Fibroblast of lung (primary cell): ENCODE measurements at places on chromosomes 2 and 18. TPM values are rescaled to one million over a fixed set of nuclear protein-coding genes. Genes with fewer than 3 reads are reported as not detected.

Gene RAB27B
- total RNA-seq: 0.77 and 0.99 TPM in 2 replicates

Gene AP1S3
- 3.3 TPM in 2 replicates for total RNA-seq

Gene FOSL2
- total RNA-seq: 68.6 and 83.6 TPM in 2 replicates

Gene KANSL1L
- 21.8 and 26.1 TPM in 2 replicates for total RNA-seq

Gene TXNDC2
- total RNA-seq: not detected in 2 replicates

Gene LINC00305
- total RNA-seq: not detected in 2 replicates

Gene CASP10
- total RNA-seq: 4.9 and 8.1 TPM in 2 replicates

Gene IRS1
- total RNA-seq: 18.7 and 29.1 TPM in 2 replicates

Gene KCNJ3
- not detected in 2 replicates for total RNA-seq

DNA sequence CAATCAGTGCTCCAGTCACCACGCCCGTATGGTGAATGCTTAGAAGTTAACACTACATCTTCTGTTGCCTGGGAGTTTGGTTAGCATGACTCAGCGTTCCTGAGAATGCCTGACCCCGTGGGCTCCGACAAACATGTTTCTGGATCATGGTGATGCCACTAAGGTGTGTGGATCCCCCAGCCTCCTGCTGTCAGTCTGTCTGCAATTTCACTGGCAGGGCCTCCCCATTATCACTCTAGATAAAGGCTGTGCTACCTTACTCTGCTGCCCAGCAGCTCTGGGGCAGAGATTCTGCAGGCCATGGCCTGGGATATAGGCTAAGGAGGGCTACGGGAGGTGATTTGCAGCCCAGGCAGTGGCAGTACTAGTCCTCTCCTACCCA lies 66.0 kb downstream of the STPG4 start:
- peak; percentile 56 for DNase-seq

DNA sequence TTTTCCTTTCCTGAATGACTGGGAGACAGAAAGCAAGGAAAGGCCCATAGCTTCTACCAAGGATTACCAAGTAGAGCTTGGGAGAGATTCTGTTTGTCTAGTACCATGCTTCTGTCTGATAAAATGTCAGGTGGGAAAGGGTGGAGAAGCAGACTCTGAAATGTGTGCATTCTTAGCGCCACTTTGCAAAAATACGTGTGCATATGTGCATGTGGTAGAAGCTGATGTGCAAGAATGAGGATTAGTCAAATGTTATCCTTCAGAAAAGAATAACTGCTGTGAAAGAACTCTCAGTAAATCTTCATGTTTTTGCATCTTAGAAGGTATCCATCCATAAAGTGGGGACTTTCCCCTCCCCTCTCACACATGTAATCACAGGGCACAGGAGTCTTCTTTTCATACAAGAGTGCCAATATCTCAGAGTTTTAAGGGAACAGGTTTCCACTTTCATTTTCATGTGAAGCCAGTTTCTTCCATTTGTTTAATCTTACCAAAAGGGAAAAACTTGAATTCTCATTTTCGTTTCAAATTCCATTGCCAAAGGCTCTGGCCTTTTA lies 15.4 kb upstream of the DGKD start:
- no peak for DNase-seq

DNA sequence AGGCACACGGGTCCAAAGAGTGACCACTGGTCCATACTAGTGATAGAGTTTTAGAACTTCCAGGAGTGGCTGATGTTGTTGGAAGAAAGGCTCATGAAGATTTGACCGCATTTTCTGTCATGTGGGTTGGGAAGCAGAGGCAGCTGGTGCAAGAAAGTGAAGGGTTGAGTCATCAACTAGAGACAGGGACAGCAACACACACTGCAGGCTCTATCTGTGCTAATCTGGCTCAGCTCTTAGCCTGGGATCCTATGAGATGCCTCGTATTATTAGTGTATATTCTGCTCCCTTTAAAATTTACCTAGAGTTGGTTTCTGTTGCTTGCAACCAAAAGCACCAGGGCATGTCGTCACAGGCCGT lies 2.5 kb upstream of the SH3RF3 start:
- DNase-seq: peak; percentile 89

GRCh38 chr2:120611016-120611415 lies 124.7 kb upstream of the GLI2 start:
- DNase-seq: no peak

DNA sequence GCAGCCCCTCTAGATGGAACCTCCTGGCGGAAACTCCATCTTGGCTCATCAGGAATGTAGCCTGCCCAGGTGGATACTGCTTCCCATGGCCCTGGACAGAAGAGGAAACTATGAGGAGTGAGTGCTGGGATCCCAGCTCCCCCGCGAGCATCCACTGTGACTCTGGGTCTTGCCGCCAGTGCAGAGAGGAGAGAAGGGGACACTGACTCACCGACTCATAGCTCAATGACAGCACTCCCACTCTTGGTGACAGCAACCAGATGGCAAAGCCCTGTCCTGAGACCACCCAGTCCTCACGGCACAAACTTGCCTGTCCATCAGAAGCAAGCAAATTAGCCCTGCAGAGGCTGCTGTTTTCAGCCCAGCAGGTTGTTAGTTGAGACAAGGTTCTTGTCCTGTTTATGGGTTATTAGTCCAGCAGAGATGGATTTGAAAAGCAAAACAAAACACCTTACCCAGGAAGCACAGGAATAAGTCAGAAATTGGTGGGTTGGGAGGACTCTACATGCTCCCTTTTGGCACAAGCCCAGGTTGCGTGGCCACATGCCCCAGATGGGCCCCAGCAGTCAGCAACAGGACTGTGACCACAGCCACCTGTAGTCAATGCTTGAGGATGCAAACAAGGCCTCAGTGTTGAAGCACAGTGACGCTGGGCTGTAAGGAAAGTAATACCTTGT lies 111.5 kb upstream of the GLI2 start:
- DNase-seq: no peak

DNA sequence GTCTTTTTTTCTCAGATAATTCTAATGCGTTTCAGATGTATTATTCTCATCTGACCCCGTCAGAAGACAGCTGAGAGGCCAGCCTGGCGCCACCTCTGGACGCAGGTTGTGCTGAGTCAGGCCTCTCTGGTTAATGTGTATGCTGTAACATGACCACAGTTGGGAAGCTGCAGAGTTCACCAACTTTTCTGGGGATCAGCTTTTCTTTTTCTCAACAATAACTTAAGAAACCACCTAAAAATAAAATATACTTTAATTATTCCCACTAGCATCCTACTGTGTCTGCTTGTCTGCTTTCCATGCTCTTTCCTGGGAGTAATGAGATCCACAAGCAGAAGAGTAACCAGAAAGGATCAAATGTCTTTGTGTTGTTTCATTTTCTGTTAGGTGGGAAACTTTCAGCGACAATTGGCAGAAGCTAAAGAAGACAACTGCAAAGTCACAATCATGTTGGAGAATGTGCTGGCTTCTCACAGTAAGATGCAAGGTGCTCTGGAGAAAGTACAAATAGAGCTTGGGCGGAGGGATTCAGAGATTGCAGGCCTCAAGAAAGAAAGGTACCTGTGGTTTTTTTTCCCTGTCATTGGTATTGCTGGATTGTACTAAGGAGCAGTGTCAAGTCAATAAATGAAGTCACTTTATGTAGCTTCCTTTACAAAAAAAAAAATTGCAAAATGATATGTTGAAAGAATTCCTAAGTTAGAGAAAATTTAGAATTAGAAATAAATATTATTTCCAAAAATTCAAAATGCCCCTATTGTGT lies 79.8 kb downstream of the CCDC150 start:
- peak; percentile 86 for DNase-seq

- no peak for DNase-seq
Observed at GRCh38 chr18:78768656-78769501, 210.7 kb upstream of the SALL3 start.

DNA sequence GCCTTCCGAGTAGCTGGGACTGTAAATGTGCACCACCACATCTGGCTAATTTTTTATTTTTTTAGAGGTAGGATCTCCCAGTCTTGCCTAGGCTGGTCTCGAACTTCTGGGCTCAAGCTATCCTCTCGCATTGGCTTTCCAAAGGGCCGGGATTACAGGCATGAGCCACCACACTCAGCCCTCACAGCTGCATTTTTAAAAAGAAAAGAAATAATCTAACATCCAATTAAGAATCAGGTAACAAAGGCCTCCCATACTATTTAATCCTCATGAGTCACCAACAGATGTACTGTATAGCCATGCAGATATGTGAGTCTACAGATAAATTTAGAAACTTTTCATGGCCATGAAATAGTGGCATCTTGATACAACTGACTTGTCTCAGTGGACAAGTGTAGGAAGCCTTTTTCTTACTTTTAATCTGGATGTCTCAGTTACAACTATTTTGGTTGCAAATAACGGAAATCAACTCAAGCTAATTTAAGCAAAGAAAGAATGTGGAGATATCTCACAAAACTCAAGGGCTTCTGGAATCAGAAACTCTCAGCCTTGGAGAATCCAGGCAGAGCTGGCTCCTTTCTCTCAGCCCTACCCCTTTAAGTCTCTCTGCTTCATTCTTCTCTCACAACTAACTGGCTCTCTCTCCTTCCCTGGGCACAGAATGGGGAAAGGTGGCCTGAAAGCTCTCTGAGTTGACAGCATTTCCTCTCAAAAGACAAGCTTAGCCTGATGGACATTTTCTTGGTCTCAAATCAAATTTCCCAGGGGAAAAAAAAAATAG lies 12.8 kb upstream of the PPM1B start:
- no peak for DNase-seq

GRCh38 chr2:73142937-73143336 lies 30.2 kb upstream of the RAB11FIP5 start:
- DNase-seq: no peak

DNA sequence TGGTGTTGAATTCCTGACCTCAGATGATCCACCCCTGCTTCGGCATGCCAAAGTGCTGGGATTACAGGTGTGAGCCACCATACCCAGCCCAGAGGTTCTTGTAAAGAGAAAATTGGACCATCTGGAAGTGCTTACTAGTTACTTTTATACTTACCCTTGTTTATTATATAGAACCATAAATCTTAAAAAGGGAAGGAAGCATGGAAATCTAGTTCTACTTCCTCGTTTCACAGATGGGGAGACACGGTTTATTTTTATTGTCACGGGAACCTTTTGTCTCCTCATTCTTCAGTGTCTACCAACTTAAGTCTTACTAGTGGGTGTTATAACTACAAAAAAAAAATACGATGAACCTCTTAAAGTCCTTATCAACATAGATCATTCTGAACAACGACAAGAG lies 45.8 kb upstream of the PDK1 start:
- DNase-seq: no peak

GRCh38 chr2:239991689-239992314 lies 33.3 kb downstream of the NDUFA10 start:
- peak; percentile 39 for DNase-seq

DNA sequence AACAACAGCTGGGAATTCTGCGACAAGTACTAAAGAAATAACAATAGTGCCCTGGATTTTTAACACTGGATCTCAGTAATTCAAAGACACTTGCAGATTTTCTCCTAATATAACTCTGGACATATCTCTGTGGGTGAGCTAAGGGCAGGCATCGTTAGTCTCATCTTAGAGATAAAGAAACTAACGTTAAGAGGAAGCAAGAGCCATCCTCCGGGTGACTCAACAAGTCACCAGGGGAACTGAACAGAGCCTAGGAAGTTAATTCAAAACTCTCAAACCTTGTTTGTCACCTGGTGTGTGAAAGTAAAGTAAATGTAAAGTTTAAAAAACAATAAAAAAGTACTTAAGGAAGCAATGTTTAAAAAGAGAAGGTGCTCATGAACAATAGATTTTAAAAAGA lies 41.6 kb upstream of the NRP2 start:
- no peak for DNase-seq

DNA sequence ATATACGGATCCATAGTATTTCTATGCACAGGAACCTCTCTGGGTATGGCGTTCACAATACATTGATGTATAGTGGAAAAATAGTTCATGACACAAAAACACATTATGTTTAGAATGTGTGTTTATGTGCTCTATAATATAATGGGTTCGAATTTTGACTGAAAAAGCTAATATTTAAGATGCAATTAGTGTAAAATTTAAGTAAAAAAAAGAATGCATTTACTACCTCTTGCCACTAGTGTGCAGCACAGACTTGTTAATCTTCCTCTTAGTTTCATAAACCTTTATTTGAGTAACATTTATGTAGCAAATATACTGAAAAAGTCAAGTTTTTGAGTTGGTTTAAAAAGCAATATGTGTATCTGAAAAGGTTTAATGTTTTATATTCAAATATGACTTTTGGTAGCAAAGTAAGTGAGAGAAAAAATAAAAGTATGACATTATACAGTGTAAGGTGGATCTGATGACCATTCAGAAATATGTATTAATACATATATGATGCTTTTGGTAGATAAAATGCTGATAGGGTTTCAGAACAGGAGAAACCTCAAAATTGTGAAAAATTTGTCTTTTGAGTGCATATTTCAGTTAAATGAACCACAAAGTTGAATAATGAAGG lies 49.4 kb downstream of the CCDC102B start:
- DNase-seq: peak; percentile 35

- no peak for DNase-seq
Observed at GRCh38 chr2:174859563-174860169, 95.4 kb upstream of the CHRNA1 start.

DNA sequence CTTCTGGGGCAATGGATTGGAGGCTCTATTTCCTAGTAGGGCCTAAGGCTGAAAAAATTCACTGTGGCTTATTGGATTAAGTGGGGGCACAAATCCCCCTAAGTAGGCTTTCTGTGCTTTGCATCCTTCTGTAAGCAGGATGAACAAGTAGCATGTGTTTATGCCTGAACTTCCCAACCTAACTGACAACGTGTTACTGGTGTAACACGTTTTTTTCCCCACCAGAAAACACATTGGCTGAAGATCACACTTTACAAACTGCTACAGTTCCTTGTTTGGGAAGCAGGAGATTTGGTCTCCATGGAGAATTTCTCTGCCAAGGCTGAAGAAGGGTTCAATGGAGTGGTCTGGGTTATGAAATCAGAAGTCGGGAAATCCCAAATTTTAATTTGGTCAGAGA lies 7.2 kb upstream of the ITGA6 start:
- no peak for DNase-seq

DNA sequence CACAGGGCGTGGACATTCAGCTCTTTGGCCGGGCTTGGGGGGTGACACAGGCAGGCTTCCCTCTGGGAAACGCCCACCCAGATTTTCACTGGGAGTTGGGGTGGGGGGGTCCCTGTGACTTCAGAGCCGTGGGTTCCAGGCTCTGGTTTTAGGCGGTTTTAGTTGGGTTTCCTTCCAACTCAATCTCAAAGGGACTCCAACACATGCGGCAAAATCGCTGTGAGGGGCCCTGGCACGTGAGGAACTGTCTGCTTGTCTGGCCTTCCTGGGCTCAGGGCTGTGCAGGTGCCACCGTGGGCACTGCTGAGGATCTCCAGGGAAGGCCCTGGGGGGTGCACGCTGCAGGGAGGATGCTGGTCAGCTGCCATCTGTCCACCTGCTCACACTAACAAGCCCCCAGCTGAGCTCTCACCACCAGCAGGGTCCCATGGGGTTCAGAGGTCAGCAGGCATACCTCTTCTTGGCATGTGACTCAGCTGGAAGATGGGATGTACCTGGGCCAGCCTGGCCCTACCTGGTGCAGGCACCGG lies 11.7 kb downstream of the HS6ST1 start:
- no peak for DNase-seq

DNA sequence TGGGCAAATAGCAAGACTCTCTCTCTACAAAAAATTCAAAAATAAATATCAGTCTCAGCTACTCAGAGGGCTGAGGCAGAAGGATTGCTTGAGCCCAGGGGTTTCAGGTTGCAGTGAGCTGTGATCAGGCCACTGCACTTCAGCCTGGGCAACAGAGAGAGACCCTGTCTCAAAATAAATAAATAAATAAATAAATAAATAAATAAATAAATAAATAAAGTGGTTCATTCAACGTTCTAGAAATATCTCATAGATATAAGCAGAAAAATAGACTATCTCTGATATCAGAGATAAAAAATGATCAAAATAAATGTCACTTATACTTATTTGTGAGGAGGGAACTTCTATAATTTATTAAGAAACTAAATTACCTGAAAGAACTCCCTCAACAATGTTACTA lies 480.9 kb downstream of the FBXO15 start:
- DNase-seq: no peak
